Activated CD4-positive, alpha-beta T cell treated with anti-CD3 and anti-CD28 coated beads, Interleukin-2, amount 10 ng/mL, durations not matched to agents 24 days and 14 days (primary cell): ENCODE measurements at places on chromosomes 7 and 10.
A peak's percentile ranks its signal among the peaks of the same experiment; 100 is the strongest.

GRCh38 chr10:116263870-116264655, 8.9 kb downstream of the GFRA1 start:
- no peak for DNase-seq

GRCh38 chr7:93736668-93737369, 153.7 kb downstream of the TFPI2 start:
- DNase-seq: no peak

- no peak for DNase-seq
Measured at GRCh38 chr7:15554081-15554480, 7.7 kb downstream of the AGMO start.

GRCh38 chr10:103679096-103679790, 176.1 kb downstream of the SH3PXD2A start:
- DNase-seq: no peak

DNA sequence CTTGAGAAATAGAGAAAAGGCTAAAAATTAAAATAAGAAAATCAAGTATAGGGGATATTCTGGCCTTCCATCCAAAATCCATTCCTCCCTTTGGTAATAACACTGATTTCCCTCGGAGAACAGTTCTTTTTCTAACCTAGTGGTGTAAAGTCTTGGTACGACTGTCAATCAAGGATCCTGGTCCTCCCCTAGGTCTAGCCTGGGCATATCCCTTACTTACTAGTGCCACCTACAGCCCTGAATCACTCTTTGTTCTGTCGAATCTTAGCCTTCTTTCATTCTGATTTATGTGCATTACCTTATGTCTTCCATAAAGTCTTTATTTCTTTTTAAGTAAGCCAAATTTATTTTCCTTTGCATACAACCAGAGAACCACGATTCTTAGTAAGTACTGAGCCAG, 298.7 kb upstream of the LRRTM3 start:
- no peak for DNase-seq

- DNase-seq: no peak
Measured at GRCh38 chr7:22061775-22062174, 116.1 kb upstream of the CDCA7L start.

DNA sequence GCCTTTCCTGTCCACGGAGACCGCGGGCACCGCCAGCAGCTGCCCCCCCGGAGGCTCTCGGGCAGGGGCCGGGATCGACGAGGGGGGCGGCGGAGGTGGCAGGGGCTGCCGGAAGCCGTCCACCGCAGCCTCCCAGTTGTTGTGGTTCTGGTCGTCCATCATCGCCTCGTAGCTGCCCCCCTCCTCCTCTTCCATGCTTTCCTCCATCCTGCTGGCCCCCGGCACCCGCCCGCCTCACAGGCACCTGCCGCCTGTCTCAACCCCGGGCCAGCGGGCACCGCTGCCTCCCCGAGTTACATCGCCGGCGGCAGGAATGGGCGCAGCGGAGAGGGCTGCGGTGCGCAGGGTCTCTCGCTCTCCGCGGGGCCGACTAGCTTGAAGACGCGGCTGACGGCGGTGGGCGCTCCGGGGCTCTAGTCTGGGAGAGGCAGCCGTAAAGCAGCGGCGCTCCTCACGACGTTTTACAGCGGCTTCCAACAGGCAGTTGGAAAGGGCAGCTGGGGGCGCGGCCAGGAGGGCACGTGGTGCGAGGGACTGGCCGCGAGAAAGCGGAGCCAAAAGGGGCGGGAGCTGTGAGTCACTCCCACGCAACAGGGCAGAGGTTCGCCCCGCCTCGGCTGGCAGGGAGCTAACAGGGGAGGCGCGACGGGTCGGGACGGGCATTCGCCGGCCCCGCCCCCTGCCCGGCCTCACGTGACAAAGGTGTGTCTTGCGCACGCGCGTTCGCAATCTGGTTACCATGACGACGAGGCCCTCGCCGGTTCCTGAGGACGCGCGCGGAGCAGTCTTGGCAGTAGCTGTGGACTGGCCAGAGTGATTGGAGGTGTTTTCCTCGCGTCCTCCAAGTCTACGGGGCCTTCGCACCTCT, at the start of gene CACUL1:
Gene CACUL1 (minus strand): TSS at position 415 of the 868 bp plus-strand sequence. CDS start 208 bp downstream, at position 207.
- peak; percentile 100 for DNase-seq

DNA sequence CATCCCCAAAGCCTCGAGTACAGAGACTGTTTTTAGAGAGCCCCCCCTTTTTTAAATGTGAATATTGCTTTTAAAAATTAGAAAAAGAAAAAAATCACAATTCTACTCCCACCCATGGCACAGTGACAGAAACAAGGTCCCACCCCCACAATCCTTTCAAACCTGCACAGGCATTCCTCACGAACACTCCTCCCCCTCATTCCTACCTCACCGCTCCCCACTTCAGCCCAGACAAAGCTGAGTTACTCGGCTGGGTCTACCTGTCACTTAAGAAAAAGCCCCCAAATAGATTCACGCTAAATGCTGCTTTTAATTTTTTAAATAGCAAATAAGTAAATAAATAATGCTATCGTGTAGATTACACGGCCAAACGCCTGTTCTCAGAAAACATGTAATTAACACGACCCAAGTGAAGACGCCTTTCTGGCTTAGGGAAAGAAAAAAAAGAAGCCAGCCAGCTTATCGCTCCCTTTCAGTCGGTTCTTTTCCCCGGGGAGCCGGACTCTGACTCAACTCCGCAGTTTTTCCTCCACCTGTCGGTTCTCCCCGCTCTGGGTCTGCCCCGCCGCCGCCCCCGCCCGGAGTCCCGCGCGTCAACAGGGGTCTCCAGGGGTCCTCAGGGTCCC, 739 bp downstream of the MPP7 start:
- no peak for DNase-seq
